ENCODE measurements at places on chromosomes 6 and 20.

DNA sequence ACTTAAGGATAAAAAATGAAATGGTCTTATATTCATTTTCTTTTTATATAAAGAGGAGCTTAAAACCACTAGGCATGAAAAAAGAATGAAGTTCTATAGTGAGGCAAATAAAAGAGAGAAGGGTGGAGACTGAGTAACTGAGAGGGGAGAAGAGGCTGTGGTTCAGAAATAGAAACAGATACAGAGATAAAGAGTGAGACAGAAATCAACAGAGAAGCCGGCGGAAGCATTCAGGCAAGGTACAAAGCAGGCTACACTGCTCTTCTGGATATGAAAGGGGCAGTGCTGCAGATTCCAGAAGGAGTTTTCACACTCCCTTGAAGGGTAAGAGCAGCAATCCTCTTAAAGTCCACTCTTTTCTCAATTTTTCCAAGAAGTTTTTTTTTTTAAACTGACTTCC lies 29.9 kb downstream of the NFATC2 start:
- no peak for DNase-seq

- DNase-seq = no peak
Observed at GRCh38 chr6:26032340-26033084, 54.7 kb upstream of the HFE start.

- DNase-seq = no peak
Observed at GRCh38 chr6:139007428-139007827, 19.4 kb upstream of the REPS1 start.

- no peak for DNase-seq
Observed at GRCh38 chr6:63537959-63538300, 34.4 kb upstream of the LOC128125822 start.

DNA sequence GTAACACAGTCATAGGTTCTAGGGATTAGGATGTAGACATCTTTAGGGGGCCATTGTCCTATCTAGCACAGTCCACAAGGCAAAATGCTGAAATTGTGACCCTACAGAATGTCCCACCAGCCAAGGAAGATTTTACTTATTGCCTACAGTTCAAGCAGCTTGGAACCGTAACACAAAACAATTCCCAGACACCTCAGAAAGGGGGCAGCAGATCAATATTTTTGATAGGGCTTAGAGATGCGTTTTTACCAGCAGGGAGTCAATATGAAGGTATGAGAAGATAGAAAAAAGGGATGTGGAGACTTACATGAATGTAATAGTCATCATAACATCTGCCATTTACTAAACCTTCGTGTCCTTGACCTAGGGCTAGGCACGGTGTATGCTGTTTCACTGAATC lies 81.0 kb downstream of the TMEM170B start:
- no peak for DNase-seq

- no peak for DNase-seq
Observed at GRCh38 chr6:42190554-42191183, 4.1 kb downstream of the GUCA1B start.

- no peak for DNase-seq
Observed at GRCh38 chr6:87241304-87241703, 81.1 kb upstream of the SMIM8 start.

GRCh38 chr6:98054453-98054852 lies 771.4 kb upstream of the MMS22L start:
- no peak for DNase-seq

DNA sequence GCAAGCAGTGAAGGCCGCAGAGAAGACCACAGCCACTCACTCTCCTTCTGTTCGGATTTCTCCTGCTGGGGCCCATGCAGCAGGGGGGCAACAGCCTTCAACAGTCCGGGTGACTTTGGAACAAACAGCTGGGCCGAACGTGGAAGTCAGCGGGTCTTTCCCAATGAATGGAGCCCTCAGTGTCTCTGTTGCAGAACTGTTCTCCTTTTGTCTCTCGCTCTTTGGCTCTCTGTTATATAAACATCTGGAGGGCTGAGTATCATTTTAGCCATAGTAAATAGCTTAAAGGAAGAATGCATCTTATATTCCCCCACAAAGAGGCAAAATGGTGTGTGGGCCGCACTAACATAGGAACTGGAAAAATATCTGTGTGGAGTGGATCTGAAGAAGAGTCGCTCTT lies 136.7 kb upstream of the RALGAPA2 start:
- no peak for DNase-seq

- DNase-seq = no peak
Observed at GRCh38 chr20:62238569-62239277, 402 bp downstream of the OSBPL2 start.

- DNase-seq = no peak
Observed at GRCh38 chr20:9516234-9516871, 2.0 kb downstream of the LAMP5 start.

DNA sequence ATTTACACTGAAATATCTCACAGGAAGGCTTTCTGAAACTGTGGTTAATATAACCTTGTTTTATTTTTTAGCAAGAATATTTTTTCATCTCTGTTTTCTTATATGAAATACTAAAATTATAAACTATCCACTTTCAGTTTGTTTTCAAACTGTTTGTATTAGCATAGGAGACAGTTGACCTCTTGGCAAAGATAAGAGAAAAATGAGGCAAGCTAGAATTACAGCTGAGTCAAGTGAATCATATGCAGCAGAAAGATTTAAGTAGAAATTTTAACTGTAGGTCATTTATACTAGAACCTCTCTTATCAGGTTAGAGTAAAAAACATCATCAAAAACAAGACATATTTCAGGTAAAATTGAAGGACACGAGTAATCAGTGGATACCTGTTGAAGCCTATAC lies 792.6 kb downstream of the PHF3 start:
- no peak for DNase-seq

DNA sequence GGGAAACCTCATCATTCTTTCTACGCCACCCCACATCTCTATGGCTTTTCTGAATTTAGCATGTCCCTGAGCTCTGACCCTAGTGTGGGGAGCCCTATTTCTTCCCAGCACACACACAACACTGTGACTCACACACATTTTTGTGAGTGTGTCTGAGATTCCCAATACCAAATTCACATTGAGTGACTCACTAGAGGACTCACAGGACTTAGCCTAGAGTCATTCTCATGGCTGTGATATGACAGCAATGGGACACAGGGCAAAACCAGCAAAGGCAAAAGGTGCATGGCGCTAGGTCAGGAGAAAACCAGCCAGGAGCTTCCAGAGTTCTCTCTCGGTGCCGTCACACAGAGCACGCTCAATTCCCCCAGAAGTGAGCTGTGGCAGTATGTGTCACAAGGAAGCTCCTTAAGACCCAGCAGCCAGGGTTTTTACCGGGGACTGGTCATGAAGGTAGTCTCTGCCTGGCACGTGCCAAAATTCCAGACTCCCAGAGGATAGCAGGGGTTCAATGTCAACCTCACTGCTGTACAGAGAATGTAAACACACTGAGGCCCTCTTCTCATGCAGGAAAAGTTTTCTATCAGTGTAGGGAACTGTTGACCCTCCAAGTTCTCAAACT lies 6.2 kb downstream of the CSTL1 start:
- DNase-seq = no peak

DNA sequence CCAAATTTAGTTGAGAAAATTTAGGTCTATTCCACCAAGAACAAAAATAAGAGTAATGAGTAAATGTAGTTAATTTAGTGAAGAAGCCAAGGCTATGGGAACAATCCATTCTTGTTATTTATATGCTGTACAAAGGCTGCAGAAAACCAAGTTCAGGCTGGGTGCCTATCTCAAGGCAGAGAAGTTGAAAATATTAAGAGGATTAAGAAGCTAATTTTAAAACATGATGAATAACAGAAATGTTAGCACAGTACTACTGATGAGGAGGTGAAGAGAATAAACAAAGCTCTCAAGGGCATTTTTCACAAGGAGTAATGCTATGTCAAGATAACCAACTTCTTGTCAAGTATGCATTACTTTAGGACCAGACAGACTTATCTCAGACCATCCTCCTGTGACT lies 68.6 kb downstream of the RCAN2 start:
- DNase-seq = no peak

GRCh38 chr6:106527979-106528378 lies 101.3 kb downstream of the RTN4IP1 start:
- DNase-seq = no peak

DNA sequence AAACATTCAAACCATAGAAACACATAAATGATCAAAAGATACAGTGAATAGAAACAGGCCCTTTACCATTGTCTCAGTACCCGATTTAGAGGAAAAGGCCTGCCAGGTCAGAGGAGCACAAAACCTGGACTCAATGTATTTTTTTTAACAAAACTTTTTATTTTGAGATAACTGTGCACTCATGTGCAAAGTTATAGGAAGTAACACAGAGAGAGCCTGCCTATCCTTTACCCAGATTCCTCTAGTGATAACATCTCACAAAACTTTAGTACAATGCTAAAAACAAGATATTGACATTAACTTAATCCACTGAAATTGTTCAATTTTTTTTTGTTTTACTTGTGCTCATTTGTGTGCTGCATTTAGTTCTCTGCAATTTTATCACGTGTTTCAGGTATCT lies 36.8 kb upstream of the SAMD3 start:
- no peak for DNase-seq

DNA sequence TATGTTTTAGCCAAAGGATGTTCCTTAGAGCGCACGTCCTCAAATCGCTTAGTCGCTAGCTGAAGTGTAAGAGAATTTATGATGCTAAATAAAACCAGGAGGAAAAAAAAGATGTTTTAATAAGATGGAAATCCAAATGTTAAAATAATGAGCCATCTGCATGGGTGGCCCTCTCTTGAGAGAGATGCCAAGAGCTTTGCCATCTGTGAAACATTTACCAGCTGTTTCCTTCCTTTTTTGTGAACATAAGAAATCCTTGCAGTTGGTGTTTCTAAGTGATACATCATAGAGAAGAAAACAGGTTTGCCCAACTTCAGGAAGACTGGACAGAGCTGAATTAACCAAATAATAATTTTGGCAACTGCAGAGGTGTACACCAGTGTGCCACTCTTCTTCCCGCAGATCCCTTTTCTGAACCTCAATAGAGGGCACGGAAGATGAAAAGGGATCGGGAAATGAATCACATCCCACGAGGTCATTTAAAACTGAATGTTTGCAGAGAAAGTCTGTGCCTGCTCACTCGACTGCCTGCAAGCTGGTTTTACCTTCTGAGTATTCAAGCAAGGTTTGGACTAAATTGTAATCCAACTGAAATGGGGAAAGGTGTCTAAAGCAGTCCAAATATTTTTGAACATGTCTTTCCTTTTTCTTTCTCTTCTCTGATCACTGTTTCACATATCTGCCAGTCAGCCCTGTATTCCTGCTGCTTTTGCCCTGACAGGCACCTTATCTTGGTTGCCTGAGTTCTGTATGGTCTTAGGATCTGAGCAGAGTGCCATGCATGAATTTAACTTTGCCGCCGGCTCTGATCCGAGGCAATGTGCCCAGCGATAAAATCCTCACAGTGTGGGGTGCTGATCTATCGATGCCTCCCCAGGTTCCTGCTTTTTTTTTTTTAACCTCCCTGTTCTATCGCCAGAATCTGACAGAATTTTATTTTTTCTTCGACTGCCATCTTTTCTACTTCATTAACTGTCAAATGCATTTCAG lies 35.5 kb upstream of the TSHZ2 start:
- no peak for DNase-seq

DNA sequence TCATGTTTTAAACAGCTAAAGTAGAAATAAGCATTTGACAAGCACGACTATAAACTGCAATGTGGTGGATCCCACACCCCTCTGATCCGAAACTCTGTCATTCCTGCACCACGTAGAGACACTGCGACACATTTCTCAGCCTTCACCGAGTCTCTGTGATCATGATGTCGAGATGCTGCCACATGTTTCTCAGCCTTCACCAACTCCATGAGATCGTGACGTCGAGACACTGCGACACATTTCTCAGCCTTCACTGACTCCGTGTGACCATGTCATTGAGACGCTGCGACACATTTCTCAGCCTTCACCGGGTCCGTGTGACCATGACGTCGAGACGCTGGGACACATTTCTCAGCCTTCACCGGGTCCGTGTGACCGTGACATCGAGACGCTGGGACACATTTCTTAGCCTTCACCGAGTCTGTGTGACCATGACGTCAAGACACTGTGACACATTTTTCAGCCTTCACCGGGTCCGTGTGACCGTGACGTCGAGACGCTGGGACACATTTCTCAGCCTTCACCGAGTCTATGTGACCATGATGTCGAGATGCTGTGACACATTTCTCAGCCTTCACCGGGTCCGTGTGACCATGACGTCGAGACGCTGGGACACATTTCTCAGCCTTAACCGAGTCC lies 143.0 kb downstream of the TTLL2 start:
- DNase-seq = no peak

DNA sequence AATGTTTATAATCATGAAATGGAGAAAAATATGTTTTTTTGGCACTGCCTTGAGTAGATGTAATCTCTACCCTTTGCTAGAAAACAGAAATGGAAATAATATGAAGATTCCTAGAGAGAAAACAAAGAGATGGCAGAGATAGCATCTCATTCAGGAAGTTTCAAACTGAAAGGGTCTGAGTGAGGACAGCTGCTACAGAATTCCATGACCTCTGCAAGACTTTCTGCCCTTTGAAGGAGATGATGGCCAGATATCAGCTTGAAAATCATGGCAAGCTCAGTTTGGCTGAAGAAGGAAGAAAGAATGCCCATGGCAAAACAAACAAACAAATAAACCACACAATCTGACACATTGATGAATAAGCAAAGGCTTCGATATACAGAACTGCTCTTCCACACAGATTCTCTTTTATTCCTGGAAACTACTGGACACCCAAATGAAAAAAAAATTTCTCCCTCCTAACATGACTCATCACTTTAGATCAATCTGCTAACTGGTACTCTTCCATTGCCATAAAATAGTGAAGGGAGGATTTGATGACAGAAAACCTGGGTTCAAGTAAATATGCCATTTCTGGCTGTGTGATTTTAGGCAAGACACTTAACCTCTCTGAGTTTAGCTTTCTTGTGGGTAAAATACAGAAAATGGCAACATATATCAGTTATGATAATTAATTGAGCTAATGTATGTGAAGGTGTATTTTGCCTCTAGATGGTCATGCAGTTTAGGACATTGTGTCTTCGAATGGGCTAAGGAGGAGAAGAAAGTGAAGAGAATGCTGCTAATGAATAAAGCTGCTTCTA lies 105.9 kb upstream of the SPACA1 start:
- no peak for DNase-seq

DNA sequence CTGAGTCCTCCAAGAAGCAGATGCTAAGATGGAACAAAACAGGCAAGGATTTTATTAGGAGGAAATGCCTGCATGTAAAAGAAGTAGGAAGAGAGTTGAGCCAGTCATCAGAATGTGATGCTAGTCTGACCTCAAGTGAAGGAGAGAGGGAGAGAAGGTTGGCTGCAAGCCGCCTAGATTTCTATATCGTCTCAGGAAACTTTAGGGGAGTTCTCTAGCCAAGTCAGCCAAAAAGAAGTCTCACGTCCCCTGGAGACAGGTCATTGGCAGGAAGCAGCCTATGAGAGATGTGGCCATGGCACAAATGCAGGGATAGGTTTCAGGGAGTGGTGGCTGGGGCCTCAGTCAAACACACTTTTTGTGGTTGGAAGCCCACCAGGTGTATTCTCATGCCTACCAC lies 378.0 kb downstream of the CD109 start:
- DNase-seq = no peak

GRCh38 chr6:140816681-140817080 lies 1316.0 kb upstream of the GJE1 start:
- no peak for DNase-seq
